ENCODE measurements at places on chromosomes 3 and 15.

GRCh38 chr3:20185331-20185678 is 701 bp downstream of the SGO1 start:
- DNase-seq, result no peak

DNA sequence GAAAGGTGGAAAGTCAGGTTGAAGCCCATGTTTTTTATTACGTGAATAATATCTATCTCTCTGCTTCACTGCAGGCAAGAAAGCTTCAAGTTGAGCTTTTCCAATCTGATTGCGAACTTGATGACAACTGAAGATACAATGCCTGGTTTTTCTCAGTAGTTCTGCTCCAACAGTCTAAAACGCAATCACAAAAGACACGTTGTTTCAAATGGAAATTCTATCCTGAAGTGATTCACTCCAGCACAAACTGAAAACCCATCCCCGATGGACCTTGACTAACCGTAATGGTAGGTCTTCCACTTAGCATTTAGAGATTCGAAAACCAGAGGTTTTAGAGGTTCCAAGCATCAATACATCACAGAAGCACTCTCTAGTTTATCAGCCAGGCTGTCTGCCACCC is 10.6 kb downstream of the B4GALT4 start:
- no peak for DNase-seq

DNA sequence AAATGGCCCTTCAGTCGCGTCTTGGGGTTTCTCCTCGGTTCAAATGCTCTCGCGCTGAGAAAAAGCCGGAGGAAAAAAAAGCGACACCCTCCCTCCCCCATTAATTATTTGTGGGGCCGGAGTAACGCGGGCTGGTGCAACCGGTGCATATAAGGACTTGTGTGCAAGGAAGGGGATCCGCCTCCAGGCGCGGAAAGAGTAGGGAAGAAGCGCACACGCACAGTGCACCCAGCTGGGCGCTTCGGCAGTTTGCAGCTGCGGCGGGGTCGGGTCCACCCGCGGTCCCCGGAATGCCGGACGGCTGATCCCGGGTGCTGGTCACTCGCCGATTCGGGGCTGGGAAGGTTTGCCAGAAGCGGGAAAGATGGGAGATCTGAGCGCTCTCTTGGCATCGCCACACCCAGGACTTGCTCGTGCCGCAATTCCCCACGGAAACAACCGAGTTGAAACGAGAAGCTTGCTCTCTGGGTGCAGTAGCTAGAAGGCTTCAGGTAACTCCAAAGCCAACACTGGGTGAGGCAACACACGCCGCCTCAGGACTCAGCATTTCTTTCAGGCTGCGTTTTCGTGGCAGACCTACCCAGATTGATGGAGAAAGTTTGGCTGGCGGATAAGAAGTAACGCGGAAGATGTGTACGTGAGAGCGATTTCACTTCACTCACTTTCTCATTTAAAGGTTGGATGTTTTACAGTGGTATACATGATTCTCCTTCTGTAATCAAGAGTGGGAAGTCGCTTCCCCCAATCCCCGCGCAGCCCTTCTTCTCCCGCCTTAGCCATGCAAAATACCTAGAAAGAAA is 720 bp upstream of the TNIK start:
- peak; percentile 41 for DNase-seq

DNA sequence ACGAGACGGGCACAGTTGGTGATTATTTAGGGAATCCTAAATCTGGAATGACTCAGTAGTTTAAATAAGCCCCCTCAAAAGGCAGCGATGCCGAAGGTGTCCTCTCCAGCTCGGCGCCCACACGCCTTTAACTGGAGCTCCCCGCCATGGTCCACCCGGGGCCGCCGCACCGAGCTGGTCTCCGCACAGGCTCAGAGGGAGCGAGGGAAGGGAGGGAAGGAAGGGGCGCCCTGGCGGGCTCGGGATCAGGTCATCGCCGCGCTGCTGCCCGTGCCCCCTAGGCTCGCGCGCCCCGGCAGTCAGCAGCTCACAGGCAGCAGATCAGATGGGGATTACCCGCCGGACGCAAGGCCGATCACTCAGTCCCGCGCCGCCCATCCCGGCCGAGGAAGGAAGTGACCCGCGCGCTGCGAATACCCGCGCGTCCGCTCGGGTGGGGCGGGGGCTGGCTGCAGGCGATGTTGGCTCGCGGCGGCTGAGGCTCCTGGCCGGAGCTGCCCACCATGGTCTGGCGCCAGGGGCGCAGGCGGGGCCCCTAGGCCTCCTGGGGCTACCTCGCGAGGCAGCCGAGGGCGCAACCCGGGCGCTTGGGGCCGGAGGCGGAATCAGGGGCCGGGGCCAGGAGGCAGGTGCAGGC is 318.0 kb downstream of the FGF12 start:
- DNase-seq, result no peak

DNA sequence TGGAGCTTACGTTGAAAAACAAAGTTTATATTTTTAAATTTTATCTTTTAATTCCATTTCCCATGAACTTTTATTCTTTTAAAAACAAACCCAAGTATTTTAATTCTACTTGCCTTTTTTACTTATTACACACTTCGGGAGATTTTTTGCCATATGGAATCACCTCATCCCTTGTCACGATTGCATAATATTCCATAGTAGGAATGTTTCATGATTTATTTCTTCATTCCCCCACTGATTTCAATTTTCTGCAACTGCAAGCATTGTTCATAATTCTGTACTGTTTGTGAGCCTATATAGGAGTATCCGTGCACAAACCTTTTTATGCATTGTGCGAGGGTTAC is 574 bp upstream of the SLC25A36 start:
- DNase-seq, result no peak

- no peak for DNase-seq
These were observed 22.6 kb upstream of the RASGRP1 start for GRCh38 chr15:38587214-38587613.

DNA sequence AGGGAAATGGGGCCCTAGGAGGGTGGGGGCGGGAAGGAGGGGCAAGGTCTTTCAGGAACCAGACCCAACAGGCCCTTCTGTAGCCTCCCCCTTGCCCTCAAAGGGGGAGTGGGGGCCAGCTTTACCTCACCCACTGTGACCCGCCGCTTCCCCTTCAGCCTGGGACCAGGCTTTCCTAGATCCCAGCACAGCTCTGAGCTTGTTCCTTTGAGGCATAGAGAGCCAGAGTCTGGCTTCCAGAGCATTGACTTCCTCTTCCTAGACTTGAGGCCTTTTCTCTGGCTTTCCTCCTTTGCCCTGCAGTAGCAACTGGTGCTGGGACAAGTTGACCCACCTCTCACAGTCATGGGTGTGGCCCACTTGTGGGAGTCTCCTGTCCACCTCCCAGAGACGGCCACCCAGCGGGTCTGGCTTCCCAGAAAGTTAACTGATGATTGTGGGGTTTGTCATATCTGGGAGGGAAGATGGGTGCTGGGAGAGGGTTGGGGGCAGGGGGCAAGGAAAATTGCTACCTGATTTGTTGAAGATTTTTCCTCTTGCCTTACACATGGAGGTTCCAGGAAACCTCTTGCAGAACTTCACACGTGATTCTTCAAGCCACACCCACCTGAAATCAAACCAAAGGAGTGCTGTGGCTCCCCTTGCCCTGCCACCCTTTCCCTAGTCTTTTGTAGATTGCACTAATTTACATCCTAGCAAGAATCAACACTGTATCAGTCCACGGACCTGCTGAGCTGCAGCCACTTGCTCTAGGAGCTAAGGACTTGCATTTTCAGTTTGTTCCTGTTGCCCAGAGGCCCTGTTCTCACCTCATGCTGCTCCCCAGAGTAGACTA is 4.1 kb upstream of the CHST14 start:
- no peak for DNase-seq

DNA sequence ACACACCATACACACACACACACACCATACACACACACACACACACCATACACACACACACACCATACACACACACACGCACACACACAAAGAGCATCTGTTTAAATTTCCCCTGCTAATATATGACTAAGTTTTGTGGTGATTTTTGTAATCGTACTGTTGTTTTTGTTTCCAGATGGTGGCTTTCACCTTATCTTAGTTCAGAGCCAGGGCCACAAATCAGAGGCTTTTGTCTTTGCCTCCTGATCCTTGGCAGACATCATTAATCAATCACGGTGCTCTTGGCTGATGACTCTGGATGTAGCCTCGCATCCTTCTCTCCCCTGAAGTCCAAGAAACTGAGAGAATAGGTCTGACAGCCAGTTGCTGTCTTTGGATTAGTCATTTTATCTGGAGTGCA is 52.1 kb downstream of the EDEM1 start:
- no peak for DNase-seq

DNA sequence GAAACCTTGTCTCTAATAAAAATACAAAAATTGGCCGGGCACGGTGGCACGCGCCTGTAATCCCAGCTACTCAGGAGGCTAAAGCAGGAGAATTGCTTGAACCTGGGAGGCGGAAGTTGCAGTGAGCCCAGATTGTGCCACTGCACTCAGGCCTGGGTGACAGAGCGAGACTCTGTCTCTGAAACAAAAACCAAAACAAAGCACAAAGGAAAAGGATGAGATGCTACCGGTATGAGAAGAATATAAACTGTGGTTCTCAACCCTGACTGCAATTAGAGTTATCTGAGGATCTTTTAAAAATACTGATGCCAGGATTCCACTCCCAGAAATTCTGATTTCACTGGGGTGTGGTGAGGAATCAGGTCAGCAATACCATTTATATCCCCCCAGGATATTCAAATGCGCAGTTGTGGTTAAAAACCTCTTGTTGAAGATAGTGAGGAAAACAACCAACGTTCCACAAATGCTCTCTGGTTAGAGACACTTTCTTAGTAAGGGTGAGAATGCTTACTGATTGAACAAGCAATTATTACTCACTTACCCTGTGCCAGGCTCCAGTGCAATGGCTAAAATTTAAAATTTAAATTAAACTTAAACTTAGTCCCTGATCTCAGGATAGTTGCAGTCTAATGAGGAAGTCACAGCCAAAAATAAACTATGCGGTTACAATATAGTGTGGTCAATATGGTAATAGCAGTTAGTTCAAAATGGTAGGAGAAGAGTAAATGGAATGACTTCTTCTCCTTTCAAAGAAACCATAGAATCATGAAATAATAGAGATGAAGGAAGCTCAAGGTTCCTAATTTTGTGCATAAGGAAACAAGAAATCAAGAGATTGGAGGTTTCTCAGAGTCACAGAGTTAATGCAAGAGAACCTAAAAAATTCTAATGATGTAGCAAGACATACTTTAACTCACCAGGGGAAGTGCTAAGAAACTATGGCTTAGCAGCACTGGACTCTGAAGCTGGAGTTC is 109.5 kb downstream of the SSR3 start:
- DNase-seq, result no peak

GRCh38 chr3:103410231-103410630 is 975.4 kb downstream of the ZPLD1 start:
- no peak for DNase-seq

- no peak for DNase-seq
These were observed 168.7 kb downstream of the CHL1 start for GRCh38 chr3:365268-365667.

- DNase-seq, result peak; percentile 10
These were observed 311.4 kb downstream of the TBC1D5 start for GRCh38 chr3:17431004-17431403.

- DNase-seq, result peak; percentile 39
These were observed 40.5 kb downstream of the ANO10 start for GRCh38 chr3:43581343-43581742.

- DNase-seq, result no peak
These were observed 257.3 kb downstream of the XXYLT1 start for GRCh38 chr3:195013411-195014361.

GRCh38 chr3:138829886-138830510 is 4.7 kb downstream of the PIK3CB start:
- DNase-seq, result no peak

DNA sequence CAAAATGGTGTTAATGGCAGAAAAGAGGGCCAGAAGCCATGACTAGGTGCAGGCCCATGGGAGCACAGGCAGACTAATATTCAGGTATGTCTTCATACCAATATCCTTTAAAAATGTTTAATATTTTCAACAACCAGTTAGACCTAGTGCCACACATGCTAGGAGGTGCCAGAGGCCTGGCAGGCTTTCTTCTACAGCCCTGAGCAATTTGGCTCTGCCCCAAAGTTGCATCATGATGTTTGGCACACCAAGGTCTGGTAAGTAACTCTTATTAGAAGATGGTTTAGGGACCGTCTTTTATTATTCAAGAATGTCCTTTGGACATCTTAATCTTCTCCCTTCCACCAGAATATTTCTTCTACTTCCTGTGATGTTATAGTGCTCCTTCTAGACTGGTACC is 34.8 kb downstream of the MITF start:
- no peak for DNase-seq

DNA sequence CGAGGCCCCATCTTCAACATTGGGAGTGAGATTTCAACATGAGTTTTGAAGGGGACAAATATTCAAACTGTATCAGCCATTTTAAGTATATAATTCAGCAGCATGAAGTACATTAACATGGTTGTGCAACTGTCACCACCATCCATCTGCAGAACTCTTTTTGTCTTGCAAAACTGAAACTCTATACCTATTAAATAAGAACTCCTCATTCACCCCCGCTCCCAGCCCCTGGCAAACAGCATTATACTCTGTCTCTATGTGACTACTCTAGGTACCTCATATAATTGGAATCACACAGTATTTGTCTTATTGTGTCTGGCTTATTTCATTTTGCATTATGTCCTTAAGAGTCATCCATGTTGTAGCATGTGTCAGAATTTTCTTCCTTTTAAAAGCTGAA is 110.1 kb downstream of the MAP2K5 start:
- DNase-seq, result no peak

- DNase-seq, result peak; percentile 65
These were observed 969.4 kb downstream of the NTRK3 start for GRCh38 chr15:87287156-87287555.

- no peak for DNase-seq
These were observed 402.0 kb upstream of the GOLIM4 start for GRCh38 chr3:168497741-168498140.

DNA sequence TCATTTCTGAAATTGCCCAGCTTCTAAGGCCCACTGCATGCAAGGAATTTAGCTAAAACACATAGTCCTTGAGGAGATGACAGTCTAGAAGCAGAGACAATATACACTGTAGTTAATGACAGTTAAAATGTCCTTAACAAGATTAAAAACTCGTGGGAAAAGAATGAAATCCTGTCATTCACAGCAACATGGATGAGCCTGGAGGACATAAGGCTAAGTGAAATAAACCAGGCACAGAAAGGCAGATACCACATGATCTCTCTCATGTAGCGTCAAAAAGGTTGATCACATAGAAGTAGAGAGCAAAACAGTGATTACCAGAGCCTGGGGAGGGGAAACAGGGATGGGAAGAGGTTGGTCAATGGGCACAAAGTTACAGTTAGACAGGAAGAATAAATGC is 36.3 kb upstream of the GOLGA8J start:
- DNase-seq, result no peak

GRCh38 chr3:177388209-177388608 is 190.9 kb upstream of the TBL1XR1 start:
- DNase-seq, result no peak

GRCh38 chr3:77079988-77080610 is 40.2 kb downstream of the ROBO2 start:
- DNase-seq, result no peak
